NK-92 treated with Interleukin-12 subunit alpha and Interleukin-12 subunit beta, amount 100 ng/mL, for 24 hours (cell line): ENCODE measurements at places on chromosomes 4 and X.

GRCh38 chrX:154012336-154012991 is 7.2 kb downstream of the IRAK1 start:
- no peak for DNase-seq

GRCh38 chrX:57596516-57596915 is 4.7 kb downstream of the ZXDB start:
- no peak for DNase-seq

DNA sequence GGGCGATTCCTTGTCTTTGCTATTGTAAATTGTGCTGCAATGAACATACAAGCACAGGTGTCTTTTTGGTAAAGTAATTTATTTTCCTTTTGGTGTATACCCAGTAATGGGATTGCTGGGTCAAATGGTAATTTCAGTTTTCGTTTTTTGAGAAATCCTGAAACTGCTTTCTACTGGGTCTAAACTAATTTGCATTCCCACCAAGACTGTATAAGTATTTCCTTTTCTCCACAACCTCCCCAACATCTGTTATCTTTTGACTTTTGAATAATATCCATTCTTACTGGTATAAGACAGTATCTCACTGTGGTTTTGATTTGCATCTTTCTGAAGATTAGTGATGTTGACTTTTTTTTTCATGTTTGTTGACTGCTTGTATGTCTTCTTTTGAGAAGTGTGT is 2506.0 kb downstream of the PCDH7 start:
- DNase-seq, result no peak

GRCh38 chrX:134624046-134624430 is 34.2 kb downstream of the PLAC1 start:
- no peak for DNase-seq

DNA sequence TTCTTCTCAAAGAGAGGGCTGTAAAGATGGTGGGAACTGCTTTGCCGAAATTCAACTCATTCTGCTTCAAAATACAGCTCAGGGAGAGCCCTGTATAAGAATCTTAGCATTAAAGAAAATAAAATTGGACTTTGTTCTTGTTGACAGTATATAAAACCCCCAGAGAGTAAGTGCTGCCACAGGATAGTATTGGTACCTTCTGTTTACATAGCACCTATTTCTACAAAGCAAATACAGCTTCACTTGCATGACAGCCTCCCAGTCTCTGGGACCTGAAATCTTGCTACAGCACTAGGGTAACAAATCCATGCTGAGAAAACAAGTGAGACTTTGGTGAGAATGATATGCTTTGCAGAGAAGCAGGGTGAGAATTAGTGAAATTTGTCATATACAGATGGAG is 428.6 kb downstream of the ADGRL3 start:
- no peak for DNase-seq

DNA sequence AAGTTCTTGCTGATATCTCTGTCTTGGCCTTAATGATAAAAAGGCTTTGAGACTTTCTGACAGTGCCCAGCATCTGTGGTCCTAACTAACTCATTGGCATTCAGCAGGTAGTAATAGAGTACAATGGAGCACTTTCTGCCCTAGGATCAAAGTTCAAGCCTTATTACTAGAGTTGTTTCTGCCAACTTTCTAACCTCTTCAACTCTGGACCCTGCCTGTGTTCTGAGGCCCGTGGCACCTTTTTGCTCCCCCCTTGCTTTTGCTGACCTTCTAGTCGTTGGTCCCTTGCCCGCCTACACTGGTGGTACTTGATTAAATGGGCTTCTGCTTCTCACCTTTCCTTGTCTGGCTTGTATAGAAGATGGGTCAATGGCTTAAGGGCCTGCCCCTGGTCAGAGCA is 126.3 kb downstream of the PPARGC1A start:
- no peak for DNase-seq

GRCh38 chrX:132364313-132364712 is 124.5 kb downstream of the MBNL3 start:
- DNase-seq, result no peak

DNA sequence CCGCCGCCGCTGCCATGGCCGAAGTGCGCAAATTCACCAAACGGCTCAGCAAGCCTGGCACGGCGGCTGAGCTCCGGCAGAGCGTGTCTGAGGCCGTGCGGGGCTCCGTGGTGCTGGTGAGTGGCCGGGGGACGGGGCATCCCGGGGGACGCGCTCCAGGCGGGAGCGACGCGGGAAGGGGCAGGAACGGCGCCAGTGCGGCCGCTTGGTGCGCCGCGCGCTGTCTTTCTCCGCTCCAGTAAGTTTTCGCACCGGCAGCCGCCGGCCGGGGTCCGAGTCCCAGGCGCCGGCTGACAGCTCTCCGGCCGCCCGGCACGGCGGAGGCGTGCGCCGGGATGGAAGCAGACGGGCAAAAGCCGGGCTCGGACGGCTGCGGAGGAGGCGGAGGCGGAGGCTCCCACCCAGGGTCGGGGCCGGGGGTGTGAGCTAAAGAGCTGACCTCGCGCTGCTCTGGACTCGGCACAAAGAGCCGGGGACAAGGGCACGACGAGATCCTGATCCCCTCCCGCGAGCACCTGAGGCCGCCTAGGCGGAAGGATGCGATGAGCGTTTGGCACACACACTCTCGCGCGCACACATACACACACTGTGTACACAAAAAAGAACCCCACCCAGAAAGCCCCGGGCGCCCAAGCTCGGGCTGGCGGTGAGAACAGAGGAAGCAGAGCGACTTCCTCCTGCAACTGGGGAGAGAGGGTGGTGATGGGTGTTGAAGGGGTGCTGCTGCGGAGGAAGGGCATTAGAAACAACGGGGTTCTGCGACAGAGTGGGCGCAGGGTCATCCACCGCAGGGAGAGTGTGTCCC is 545 bp downstream of the DOCK11 start:
- DNase-seq, result peak; percentile 53

DNA sequence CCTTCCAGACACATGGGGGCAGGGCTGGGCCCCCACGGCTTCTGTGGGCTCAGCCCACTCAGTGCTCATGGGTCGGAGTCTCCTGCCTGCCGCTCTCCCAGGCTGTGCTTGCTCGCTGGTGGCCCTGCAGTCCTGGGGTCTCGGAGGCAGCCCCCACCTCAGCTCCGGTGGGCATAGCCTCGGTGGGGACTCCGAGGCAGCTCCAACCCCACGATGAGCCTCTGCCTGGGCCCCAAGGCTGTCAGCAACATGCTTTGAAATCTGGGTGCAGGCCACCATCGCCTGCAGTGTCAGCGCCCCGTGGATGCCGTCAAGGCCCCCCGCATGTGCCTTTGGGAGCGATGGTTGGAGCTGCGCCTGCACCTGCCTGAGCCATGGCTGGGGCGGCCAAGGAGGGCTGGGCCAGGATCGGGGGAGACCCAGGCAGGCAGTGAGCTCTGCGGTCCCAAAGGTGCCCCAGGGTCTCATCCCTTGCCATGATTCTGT is 30.2 kb upstream of the SPON2 start:
- no peak for DNase-seq

GRCh38 chr4:168656055-168656660 is 159.3 kb downstream of the PALLD start:
- DNase-seq, result no peak

DNA sequence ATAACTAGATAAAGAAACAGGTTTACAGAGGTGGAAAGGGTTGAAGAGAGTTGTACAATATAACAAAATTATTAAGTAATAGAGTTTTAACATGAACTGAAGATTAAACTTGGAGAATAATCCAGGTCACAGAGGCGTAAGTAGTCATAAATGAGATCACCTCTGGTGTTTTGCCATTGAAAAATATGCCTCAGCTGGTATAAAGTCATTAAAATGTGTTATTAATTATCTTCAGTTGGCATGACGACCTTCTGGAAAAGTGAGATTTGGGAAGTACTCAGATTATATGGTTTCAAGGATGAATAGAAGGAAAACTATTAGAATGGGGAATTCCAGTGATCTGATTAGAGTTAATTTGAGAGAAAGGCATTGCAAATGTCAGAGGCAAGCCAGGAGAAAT is 237.5 kb upstream of the ANXA10 start:
- no peak for DNase-seq

DNA sequence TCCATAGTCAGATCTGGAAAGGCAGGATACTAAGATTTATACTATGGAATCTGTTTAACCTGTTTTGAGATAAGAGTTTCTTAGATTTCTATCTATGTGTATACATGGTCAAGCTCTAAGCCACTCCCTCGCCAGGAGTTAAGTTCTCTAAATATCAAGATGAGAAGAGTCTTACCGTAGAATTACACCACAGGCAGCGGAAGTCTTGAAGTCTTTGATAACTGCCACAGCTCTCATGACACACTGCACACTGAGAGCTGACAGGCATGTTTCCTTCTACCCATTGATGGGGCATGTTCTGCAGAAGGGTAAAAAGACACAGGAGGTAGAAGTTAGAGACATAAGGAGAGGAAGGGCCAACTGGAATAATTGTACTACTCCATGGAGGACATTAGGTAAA is 67.7 kb downstream of the DGKK start:
- DNase-seq, result no peak

DNA sequence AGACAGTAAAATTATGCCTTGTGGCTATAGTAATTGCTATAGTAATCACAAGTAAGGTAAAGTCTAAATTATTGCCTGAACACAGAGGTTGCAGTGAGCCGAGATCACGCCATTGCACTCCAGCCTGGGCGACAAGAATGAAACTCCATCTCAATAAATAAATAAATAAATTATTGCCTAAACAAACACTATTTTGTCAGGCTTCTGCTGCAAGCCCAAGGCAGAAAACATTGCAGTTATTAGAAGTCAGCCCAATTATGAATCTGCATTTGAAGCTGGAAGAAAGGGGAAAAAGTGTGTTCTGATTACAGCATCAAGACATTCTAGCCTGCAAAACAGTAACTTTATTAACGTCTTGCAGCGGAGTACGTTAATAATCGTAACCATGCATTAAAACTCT is 17.1 kb downstream of the HSD17B13 start:
- no peak for DNase-seq

DNA sequence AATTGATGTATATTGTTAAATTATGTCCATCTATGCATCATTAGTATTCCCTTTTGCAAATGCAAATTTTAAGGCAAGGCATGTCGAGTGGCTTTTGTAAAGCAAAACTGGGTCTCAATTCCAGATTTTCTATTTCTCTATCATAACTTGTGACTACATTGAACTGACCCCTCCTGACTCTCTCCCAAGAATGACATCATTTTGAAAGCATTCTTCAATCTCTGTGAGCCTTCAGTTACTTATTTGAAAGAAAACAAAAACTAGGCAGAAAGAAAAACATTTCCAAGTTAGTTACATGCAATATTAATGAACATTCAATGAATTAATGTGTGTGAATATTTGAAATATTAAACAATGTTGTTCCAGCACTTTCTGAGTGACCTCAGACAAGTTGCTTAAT is 314.3 kb upstream of the CLNK start:
- no peak for DNase-seq

DNA sequence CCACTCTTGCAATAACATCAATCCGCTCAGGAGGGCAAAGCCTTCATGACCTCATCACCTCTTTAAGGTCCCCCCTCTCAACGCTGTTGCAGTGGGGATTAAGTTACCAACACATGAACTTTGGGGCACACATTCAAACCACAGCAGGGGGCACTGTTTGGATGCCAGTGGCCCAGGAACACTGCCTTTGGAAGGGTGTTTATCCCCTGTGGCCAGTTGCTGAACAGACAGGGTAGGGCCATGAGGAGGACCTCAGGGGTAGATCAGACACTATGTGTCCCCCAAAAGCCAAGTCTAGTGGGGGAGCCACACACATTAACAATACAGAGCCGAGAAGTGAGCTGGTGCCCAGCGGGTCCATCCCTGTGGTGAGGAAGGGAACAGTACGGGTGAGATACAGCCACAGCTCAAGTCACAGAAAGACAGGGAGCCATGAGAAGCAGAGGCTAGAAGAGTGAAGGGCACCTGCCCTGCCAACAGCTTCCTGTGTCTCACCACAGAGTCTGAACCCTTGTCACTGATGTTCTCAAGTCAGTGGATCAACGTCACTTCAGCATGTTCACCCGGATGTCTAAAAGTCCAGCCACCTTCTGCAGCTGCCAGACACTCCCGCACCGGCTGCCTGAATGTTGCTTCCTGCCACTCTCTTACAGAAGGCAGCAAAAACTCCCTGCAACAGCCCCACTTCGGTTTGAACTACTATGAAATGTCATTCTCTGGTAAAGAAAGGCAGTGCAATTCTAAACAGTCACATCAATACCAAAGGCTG is 19.9 kb upstream of the MXD4 start:
- DNase-seq, result peak; percentile 45

GRCh38 chr4:54842656-54843055 is 184.9 kb downstream of the KIT start:
- no peak for DNase-seq
